ENCODE measurements at places on chromosomes 3 and 15.

- DNase-seq, result peak; percentile 19
Measured at GRCh38 chr15:62928242-62928999, 114.1 kb upstream of the TPM1 start.

DNA sequence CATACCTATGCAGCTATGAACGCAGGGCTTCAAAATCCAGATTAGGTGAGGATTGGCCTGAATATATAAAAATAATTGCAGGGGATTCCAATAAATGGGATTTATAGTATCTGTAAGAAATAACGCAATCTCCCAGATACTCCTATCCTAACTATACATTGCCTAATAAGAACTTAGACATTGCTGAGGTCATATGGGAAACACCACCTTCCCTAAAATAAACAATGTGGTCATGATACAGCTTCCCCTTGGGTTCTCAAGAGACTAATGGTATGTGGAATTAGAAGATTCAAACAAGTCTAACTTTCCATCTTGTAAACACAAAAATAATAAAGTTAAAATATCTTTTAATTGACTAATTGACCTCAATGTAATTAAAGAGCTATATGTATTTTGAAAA lies 28.2 kb downstream of the UBE3A start:
- DNase-seq, result no peak

DNA sequence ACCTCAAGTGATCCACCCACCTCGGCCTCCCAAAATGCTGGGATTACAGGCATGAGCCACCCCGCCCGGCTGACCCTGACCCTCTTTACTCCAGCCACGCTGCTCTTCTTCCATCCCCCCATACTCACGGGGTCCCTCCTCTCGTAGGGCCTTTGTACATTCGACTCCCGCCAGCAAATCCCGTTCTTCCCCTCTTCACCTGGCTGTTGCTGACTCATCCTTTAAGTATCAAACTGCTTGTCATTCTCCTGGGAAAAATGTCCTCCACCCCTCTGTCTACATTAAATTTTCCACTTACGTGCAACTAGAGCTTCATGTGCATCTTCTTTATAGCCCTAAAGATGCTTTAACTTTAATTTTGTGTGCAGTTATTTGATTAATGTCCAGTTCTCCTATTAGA lies 203.1 kb downstream of the OPA1 start:
- no peak for DNase-seq

GRCh38 chr15:35987056-35987455 lies 441.1 kb upstream of the DPH6 start:
- no peak for DNase-seq

DNA sequence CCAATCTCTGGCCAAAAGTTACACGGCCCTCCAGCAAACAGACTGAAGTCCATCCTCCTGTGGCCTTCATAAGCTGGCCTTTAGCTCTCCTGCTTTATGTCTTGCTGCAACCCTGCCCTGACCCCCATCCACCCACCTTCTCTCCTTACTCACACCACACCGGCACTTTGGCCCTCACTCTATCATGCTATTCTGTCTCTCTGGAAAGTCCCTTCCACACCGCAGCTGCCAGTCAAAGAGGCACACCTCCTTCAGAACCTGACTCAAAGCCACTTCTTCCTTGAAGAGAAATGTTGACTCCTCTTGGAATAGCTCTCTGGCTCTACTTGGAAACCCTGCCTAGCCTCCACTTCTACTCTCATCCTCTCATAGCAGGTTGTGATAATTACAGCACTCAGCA lies 4.5 kb downstream of the GPR156 start:
- no peak for DNase-seq

DNA sequence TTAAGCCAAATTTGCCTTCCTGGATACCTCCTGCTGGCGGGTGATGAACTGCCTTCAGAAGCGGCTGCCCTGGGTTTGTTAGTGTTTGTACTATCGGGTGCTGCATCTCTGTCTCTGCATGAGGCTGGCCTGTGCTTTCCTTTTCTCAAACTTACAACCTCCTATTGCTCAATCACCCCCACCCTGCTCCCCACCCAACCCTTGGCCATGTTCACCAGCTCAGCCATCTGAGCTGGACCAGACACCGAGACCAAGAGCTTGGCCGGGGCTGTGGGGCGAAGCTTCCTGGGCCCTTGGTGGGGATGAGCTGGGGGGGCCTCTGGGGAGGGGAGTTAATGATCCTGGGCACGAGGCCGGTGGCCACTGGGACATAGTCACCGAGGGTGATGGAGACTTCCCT lies 16.8 kb upstream of the FBLN2 start:
- DNase-seq, result no peak

DNA sequence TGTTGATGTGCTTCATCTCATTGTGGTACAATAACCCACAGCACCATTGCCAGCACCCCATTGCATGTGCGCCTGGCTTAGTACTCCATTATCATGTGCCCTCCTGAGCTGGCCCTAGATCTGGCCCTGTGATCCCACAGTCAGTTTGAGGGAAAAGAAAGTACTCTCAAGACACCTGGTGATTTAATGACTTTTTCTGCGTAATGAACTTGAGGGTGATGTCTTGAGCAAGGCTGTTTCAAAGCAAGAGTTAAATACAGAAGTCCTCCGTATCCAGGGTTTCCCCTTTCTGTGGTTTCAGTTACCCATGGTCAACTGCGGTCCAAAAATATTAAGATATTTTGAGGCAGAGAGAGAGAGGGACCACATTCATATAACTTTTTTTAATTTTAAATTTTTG lies 16.3 kb downstream of the C3orf20 start:
- no peak for DNase-seq

DNA sequence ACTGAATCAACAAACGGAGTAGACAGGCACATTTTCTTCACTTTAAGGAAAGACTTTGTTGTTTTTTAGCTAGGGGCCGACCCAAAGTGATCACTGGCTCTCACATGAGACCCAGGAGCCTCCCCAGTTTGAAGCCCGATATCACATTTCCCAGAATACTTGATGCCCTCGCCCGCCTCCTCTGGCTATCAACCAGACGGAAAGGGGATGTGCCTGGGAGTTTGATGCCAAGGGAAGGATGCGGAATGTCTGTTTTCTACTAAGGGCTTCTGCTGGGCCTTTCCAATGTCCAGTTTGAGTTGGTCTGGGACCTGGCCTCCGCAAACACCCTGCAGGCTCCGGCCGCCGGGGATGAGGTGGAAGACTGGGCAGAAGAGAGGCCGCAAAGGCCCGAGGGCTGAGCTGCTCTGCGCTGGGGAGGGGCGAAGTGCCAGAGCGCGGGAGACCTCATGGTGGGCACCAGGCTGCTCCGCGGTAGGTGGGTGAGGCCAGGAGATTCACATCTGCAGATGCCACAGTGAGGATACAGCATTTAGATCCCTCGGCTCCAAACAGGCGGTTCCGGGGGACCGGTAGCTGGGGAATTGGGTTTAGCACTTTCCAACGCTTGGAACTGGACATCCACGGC lies 491 bp upstream of the ZNF774 start:
- no peak for DNase-seq

DNA sequence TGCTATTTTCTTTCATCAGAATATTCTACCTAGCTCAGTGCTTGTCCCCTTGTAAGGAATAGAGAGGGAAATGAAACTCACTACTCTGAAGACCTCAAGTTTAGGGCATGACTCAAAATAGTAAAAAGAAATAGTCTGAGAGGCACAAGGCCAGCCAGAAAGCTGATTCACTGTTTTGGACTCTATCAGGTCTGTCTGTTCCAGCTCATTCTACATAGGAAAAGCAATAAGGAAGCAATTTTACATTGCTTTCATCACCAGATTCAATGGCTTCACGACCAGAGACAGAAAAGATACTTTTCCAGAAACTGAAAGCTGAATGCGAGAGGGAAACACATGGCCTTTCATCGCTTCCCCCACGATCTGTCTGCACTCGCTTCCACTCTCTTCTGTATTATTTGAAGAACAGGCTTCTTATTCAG lies 276.0 kb downstream of the GBE1 start:
- no peak for DNase-seq

DNA sequence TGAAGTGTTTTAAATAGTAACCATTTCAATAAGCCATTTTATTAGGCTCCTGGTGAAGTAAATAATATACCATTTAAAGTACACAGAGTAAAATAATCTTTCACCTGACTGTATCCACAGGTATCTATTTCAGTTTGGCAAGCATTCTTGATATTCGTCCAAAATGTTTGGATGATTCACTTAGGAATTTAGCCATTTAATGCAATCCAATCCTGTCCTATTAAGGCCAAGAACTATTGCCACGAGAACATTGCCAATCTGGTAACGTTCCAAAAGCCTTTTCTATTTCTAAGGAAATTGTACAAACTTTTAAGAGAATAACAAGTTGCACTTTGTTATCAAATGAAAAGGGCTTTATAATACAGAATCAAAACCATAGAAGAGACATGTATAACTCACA lies 209.8 kb upstream of the THRB start:
- DNase-seq, result no peak

- DNase-seq, result no peak
Measured at GRCh38 chr3:189013224-189013888, 158.4 kb upstream of the TPRG1 start.

- DNase-seq, result no peak
Measured at GRCh38 chr3:128468285-128468790, 1.6 kb upstream of the DNAJB8 start.

DNA sequence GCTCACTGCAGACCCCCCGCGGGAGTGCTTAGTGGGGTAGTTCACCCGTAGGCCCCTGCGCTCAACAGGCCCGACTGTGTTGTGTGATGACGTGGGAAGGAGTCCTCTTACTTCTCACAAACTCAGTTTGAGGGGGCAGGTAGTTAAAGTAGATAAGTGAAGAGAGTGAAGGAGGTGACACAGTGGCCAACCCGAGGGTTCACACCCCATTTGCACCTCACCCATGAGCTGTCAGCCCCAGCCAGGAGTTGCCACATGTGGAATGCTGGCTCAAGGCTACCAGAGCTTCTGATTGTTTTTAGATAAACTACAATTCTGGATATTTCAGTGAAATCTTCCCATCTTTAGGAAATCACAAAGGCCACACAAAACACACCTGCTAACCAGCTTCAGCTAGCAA lies 64.1 kb upstream of the ABHD17C start:
- no peak for DNase-seq

GRCh38 chr15:60854858-60855564 lies 374.1 kb downstream of the RORA start:
- DNase-seq, result no peak

- no peak for DNase-seq
Measured at GRCh38 chr3:62965311-62965710, 90.1 kb upstream of the CADPS start.

- DNase-seq, result no peak
Measured at GRCh38 chr15:95215017-95215416, 983.7 kb downstream of the MCTP2 start.

DNA sequence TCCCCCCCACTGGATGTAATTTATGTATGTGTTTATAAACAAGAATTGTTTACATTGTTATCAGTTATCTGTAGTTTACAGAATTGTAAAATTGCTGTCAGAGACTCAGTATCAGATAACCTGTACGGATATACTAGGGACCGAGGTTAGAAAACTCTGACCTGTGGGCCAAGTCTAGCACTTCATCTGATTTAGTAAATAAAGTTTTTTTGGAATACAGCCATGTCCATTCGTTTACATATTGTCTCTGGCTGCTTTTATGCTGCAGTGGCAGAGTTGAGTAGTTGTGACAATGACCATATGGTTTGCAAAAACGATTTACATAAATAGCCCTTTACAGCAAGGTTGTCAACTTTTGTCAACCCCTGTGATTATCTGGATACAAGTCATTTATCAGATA lies 52.6 kb downstream of the LRRC28 start:
- DNase-seq, result no peak

DNA sequence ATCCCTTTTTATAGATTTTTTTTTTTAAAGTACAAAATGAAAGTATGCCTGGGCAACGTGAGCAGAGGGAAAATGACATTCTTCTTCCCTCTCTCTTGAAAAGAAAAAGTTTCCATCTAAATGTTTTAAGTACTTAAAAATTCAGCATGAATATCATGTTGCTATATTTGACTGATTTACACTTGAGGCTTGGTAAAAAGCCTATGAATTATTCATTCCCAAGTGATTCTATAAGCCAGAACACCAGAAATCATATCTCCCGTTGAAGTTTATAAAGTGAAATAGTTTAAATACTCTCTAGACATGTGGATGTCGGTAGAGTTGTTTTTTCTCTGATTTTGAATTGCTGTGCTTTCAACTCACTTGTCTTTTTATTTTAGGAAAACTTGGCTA lies 276.2 kb upstream of the RARB start:
- no peak for DNase-seq

DNA sequence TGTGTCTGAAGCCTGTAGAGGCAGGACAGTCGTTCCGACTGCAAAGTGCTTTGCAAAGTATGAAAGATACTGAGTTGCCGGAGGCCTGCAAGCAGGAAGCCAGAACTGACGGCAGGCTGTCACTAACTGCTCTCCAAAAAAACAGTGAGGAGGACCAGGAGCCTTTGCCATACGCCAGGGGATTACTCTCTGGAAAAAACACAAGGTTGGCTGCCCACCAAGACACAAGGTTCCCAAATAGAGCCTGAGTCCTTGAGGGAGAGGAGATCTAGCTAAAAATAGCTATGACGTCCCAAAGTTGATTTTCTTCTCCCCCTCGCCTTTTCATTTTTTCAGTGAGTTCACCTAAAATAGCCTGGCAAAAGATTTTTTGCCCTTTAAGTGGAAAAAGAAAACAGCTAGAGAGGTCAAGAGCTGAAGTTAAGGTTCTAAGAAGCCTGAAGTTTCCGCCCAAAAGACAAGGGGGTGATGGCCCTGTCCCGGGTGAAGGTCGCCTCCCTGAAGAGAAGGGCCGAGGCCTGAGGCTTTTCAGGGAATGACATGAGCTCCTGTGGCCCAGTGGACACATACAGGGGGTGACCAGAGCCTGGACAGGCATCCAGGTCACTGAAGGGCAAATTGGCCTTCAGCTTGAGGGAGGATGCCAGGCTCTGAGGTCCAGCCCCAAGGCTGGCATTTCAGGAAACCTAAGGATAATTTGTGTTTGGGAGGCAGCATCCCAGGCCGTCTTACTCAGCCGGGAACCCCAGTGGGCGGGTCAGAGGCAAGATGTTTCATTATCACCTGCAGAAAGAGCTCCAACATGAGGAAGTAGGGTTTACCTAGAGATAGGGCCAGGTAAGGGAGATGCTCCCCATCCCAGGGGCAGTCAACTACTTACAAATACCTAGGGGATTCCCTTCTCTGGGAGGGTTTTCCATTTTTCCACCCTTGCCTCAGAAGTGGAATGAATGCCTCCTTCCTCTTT lies 44.9 kb upstream of the DGKG start:
- DNase-seq, result no peak

GRCh38 chr3:184496933-184497332 lies 64.7 kb upstream of the EPHB3 start:
- no peak for DNase-seq

DNA sequence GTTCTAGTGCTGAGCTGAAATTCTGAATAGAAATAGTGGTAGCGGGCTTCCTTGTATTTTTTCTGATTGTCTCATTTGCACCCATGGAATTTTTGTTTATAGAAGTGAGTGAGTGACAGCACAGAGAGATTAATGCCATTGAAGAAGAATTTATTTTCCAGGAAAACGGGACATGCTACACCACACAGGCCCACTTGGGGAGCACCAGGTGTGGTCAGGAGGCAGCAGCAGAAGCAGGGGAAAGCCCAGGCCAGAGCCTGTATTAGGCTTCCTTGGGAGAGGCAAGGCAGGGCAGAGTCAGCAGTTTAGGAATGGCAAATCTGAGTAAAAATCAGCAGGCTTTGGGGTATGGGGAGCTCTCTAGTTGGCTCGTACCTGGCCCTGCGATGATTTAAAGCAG lies 88.4 kb upstream of the ATP11B start:
- no peak for DNase-seq

GRCh38 chr3:74920721-74921350 lies 306.4 kb upstream of the CNTN3 start:
- DNase-seq, result no peak

- DNase-seq, result peak; percentile 4
Measured at GRCh38 chr3:135125171-135125801, 330.2 kb downstream of the EPHB1 start.

All from H54 (cell line).